ENCODE measurements at places on chromosomes 4 and X. TPM values are rescaled to one million over a fixed set of nuclear protein-coding genes. Genes with fewer than 3 reads are reported as not detected.

VCX gene
- not detected for total RNA-seq

GRCh38 chrX:138946926-138947325, 235.4 kb upstream of the FGF13 start:
- H3K4me3 ChIP-seq: no peak overlapping the region
- H3K36me3 ChIP-seq: no peaks in the 10 kb centered on the region
- DNase-seq: no peak

DNA sequence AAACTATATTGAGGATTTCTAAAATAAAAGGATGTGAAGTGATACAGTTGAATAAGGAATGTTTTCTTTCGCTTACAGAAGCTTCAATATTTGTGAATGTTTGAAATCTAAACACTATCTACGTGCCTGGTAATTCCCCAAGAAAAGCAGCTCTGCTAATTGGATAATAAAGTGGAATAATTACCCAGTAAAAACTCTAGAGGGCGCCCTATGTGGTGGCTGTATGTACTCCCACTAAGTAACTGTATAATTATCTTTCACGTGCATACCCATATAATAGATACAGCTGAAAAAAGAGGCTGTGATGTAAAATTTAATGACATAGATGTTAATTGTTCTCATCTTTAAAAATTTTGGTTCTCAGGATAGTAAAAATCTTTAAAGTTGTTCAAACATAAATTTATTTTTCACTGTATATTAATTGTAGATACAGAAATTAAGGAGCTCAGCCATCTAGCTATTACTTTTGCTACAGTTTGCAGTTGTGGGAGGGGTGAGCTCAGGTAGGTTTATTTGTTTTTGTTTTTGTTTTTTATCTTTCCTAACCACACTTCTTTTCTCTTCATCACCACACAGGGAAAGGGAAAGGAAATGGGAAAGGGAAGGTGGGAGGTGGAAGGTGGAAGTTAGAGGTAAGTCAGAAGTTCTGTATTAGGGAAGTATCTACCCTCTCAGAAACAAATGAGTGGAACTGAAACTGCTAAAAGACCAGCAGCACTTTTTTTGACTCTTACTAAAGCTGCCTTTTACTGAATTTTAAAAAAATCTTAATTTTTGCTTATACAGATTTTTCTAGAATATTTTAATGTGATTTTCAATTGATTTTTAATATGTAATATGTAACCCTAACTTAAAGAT, 151.7 kb upstream of the RPS6KA6 start:
- no peak overlapping the region for H3K27ac ChIP-seq
- H3K27me3 ChIP-seq: no peaks in the 10 kb centered on the region
- no peak for DNase-seq
- peaks cover 12% of the 10 kb centered on the region for H3K4me1 ChIP-seq
- no peaks in the 10 kb centered on the region for H3K36me3 ChIP-seq

- H3K27ac ChIP-seq: no peak overlapping the region
- H3K27me3 ChIP-seq: peaks cover 12% of the 10 kb centered on the region
- H3K36me3 ChIP-seq: peaks cover 8% of the 10 kb centered on the region
- no peaks in the 10 kb centered on the region for H3K4me1 ChIP-seq
- DNase-seq: no peak
Measured at GRCh38 chr4:665751-666435, 8.2 kb downstream of the ATP5ME start.

DNA sequence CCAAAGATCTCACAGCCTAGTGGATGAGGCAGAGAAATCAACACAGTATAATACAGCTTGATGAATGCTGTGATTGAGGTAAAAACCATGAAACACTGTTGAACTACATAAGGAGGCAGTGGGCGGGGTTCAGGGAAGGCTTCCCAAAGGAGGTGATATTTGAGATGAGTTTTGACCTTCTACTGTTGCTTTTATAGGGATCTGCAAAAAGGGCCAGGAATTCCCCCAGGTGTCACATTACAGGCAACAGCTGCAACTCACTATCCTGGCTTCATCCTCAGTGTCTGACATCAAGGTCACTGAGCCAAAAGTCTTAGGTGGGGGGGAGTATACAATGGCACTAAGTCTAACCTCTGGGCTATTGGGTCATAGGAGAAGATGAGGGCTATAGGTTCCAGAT, 185.7 kb upstream of the NRK start:
- no peak overlapping the region for H3K27ac ChIP-seq
- H3K27me3 ChIP-seq: no peaks in the 10 kb centered on the region
- DNase-seq: no peak
- no peaks in the 10 kb centered on the region for H3K4me1 ChIP-seq
- no peak overlapping the region for H3K4me3 ChIP-seq

All from endothelial cell (in vitro differentiated cells).